ENCODE measurements at places on chromosomes 3 and 15.

GRCh38 chr3:53022647-53023046, 23.2 kb downstream of the SFMBT1 start:
- no peak for DNase-seq

DNA sequence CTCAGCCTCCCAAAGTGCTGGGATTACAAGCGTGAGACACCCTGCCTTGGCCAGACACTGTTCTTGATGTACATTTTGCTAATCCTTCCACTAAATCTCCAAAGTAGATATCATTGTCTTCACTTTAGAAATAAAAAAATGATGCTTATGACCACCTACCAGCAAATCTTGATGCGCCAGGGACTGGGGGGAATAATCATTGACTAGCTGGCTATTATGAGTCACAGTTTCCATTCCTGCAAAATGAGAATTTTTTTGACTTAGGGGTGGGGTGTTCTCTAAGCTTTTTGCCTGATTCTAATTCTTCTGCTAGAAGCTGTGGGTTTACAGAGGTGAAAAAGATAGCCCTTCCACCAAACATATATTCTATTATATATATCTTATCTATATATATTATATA, 17.1 kb upstream of the RFC4 start:
- DNase-seq: no peak

DNA sequence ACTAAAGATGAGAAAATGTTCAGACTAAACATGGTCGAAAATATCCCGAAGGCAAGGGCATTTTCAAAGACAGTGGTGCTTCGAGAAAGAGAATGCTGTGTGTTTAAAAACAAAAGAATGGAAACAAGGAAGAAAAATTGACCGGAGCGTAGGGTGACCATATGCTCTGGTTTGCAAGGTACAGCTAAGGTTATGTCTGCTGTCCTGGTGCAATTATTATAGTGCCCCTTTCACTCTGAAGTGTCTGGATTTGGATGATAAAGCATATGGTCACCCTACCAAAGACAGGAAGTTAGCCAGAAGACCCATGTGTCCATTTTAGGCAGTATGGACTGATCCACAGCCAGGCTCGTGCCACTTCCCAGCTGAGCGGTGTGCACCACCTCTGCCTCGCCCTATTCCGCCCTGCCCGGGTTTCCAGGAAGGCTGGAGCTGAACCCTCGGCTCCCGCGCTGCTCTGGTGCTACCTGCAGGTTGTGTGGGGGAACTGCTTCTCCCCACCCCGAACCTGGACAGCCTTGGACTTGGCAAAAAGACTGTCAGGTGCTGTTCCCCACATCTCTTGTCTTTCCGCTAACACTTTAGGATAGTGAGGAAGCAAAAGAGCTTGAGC, 25.2 kb downstream of the GOLGA6D start:
- peak; percentile 17 for DNase-seq

DNA sequence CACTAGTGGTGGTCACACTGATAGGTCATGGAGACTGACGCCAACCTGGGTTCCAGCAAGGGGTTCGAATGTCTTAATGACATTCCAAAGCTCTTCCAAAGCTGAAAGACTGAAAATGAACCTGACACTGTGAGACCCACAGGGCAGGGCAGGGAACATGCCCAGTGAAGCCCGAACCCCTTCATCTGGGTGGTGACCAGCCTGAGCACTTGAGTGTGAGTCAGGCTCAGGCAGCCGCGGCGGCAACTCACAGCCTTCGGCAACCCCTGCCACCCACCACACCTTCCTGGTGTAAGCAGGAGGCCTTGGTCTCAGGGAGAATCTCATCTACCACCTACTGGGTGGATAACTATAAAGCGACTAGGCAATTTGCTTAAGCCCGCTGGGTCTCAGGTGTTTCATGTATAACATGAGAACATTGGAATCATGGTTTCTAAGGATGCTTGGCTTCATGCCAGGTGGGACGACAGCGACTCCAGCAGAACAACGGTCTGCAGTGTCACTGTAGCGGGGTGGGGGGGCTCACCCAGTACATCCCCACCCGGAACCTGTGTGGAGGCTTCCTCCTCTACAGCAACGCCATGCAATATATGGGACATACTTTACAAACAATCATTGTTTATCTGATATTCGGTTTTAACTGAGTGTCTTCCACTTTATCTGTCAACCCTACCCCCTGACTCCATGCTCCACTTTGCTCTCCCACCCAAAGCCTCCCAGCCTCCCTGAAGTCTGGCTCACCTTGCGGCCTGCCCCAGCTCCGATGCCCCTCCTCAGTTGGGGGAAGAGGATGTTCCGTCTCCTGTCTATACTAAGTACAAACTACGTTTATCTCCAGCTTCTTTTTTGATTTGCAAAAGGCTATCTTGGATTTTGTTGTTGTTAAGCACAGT, 125.0 kb upstream of the MEF2A start:
- DNase-seq: peak; percentile 6

DNA sequence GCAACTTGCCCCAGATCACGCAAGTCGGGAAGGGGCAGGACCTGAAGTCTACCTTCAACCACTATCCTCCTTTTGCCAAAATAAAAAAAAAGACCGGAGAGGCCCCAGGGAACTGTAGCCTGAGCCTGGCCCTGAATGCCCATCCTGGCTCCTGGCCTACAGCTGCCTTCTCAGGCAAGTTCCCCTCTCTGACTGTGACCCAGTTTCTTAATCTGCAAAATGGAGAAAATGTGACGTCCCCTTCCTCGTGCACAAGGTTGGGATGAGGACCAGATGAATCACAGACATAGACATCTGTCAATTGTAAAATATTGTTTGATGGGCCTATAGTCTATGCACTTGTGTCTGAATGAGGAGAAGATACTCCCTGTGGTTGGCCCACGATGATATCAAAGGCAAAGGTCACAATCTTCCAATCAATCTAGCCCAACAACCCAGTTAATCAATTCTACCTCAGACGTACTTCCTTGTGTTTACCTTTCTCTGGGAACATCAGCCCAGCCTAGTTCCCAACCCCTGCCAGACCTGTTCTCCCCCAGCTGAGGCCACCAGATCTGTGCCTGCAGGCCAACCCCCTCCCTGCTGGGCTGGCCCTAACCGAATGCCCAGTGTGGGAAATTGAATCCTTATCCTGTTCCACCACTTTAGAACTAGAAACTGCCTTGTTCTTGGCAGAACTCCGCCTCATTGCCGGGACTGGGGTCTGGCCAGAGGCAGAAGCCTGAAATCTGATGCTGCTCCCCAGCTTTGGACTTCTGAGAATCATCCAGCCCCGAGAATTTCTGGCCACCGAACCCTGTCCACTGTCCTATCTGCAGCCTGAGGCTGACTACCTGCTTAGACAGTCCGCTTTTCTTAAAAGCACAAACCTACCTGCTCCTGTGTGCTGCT, 101.8 kb upstream of the LIPC start:
- no peak for DNase-seq

DNA sequence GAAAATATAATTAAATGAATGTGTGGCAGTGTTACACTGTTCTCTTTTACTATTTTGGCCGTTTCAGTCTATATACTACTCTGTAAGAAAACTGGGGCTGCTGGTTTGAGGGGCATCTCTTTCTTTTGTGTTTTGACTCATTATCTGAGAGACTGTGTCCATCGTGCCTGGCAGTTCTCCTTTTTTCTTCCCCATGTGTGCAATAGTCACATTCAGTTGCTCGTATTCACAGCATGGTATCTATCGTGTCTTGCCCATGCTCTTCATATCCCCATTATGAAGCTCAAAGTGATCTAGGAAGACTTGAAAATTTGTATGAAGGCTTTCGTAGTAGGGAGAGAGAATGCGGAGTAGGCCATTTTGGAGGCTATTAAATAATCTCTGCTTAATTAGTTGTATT, 29.8 kb upstream of the FAH start:
- DNase-seq: no peak

- peak; percentile 19 for DNase-seq
These were observed 526.8 kb upstream of the TBL1XR1 start for GRCh38 chr3:177724020-177724638.

GRCh38 chr3:124246376-124246775, 254.5 kb upstream of the ROPN1 start:
- no peak for DNase-seq

DNA sequence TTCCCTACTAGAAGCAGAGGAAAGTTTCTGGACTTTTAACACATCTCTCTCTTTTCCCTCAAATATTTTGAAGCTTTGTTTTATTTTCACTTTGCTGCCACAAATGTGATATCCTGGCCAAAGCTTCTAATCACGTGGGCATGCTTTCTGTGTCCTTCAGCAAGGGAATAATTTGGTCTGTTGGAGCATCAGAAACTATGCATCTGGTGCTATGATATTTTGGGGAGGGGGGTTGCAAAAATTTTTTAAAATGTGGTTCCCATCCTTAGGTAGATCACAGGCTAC, 254.2 kb downstream of the GAP43 start:
- no peak for DNase-seq

DNA sequence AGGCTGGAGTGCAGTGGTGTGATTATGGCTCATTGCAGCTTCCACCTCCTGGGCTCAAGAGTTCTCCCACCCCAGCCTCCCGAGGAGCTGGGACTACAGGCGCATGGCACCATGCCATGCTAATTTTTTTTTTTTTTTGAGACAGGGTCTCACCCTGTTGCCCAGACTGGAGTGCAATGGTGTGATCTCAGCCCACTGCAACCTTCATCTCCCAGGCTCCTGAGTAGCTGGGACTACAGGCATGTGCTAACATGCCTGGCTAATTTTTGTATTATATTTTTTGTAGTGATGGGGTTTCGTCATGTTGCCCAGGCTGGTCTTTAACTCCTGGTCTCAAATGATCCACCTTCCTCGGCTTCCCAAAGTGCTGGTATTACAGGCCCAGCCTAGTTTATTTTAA, 4.0 kb downstream of the TEX9 start:
- DNase-seq: no peak

DNA sequence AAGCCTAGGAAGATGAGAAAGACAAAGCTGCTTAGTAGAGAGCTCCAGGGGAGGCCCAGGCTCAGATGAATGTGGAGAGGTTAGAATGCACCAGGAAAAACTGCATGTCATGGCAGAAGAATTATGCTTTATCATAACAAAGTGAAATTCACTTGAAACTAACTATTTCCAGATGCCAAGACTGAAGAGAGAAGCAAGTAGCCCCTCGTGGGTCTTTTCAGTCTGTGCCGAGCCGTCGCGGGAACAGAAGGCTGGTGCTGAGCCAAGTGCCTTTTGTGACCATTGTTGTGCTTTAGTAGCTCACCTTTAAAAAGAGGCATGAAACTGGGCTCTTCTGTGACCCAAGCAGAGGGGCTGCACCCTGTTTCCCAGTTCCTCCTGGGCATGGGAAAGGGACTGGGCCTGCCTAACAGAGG, 73.2 kb downstream of the CHDH start:
- no peak for DNase-seq

GRCh38 chr15:28021281-28022039, 77.7 kb downstream of the OCA2 start:
- DNase-seq: peak; percentile 86

DNA sequence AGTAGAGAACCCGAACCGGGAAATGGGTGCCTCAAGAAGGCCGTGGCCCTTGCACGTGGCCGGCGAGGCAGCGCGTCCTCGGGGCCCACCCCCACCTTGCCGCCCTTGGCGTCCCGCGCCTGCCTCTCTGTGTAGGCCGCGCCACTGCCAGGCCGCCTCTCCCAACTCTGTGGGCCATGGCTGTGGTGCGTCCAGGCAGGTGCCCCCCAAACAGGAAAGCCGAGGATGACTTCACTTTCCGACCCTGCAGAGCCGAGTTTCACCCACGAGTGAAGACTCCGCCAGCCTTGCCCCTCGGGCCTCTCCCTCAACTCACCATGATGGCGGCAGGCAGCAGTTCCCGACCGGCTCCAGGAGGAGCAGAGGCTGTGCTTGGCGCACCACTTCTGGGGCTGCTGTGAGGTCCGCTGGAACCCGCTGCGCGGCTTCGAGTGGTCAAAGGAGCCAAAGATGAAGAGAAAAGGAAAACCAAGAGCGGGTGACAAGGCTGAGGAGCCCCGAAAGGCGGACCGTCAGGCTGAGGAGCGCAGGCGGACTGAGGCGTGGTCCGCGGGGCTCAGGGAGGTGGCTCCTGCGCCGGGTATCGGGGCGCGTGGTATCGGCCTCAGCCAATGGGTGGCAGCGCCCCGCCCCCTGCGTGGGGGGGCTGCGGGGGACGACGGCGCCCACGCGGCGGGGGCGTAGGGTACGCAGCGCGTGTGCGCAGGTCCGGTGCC, at the start of gene DAZL:
Gene DAZL (minus strand): TSS at position 537 of the 716 bp plus-strand sequence. CDS start 218 bp downstream, at position 319.
- DNase-seq: no peak

DNA sequence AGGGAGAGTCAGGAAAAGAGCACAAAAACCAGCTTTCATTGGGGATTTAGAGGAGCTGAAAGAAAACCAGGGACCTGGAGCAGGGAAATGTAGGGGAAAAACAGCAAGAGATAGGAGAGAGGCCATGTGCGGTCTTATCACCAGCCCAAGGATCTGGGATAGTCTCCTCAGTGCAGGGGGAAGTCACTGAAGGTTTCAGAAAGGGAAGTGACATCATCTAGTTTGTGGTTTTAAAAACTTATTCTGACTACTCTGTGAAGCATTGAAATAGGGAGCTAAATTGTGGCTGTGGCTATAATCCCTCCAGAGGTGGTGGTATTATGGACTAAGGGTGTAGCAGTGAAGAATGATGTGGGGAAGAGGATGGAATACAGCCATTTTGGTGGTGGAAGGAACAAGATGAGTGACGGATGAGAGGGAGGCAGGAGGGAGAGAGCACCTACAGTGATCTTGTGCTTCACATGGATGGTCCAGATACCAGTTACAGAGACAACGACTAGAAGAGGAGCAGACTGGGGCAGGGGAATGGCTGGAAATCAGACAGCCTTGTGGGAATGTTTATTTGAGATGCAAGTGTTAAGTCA, 72.7 kb downstream of the HMG20A start:
- no peak for DNase-seq

- DNase-seq: no peak
These were observed 30.0 kb downstream of the SNX33 start for GRCh38 chr15:75677465-75678323.

GRCh38 chr15:66789029-66790025, 87.3 kb downstream of the SMAD6 start:
- no peak for DNase-seq

DNA sequence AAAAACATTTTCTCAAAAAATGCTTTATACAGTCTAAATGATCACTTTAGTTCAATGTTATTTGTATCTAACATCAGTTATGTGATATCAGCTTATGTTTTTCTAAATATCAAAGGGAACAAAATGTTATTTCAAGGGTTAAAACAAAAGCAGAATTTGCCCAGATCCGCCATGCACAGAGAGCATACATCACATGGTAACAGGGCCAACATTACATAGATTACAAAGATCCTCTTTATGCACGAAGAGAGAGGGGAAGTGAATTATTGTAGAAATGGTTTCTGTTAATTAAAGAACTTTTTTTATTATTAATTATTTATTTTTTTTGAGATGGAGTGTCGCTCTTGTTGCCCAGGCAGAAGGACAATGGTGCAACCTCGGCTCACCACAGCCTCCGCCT, 100.8 kb upstream of the MME start:
- DNase-seq: no peak

DNA sequence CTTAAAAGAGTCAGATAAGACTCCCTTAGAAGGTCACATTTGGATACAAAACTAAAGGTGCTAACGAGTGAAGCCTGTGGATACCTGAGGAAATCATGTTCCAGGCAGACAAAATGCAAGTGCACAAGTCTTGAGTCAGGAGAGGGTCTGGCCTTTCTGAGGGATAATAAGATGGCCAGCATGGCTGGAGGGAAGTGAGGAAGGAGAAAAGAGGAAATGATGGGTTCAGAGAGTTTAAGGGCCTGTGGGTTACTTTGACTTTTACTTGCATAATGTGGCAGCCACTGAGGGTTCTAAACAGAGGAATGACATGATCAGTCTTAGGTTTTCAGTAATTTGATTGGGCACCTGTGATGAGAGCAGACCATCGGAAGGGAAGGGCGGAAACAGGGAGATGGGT, 3.5 kb upstream of the ROPN1B start:
- DNase-seq: no peak
